ENCODE measurements at places on chromosomes 11 and 22.

GRCh38 chr11:44564670-44565210 is 723 bp upstream of the CD82 start:
- DNase-seq = no peak

- no peak for DNase-seq
Measured at GRCh38 chr22:23388517-23388890, 191.6 kb downstream of the IGLL1 start.

DNA sequence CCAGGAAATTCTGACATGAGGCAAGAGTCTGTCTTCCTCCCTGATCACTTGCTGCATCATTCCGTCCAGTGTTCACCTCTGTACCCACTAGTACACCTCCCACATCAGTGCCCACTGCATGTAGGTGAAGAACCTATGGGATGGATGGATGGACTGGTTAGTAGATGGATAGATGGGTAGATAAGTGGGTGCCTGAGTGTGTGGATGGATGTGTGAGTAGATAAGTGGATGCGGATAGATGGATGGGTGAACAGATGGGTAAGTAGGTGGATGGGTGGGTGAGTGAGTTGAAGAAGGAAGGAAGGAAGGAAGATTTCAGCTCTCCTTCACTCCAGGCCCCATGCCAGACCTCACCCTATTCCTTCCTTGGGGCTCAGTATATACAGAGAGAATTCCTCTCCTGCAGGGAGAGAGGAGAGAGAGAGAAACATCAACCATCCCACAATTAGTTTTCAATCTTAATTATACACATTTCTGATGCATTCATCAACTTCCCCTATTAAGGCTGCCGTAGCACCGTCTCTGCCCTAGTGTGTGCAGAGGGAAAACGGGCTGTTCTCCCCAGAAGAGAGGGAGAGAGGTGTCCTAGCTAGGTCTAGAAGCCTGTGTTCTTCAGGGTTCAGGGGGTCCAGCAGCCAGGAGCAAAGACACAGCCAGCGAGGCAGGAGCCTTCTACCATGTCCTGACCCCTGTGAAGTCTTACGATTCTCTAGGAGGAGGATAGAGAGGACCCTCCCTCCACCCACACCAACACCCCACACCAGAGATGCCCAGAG is 125.3 kb downstream of the BUD13 start:
- no peak for DNase-seq

DNA sequence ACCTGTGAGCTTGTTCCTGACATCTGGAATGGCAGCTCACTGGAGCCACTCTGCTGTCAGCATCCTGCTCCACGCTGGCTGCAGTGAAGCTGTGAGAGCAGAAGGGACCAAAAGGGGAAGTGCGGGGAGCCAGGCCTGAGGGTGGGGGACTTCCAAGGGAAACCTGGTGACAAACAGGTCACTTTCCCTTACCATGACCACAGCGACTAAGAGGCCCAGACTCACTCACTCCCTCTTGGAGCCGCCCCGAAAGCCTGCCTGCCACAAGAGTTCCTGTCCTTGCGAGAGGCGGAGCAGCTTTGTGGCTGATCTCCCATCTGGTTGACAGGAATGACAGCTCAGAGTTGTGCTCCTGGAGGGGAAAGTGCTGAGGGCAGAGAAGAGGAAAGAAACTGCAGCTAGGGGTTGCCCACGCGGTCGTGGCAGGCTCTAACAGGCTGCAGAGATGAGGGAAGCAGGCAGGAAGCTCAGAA is 183.8 kb upstream of the NTM start:
- DNase-seq = peak; percentile 11
